Putamen (tissue), 1 donor: ENCODE measurements at places on chromosomes 2 and 18.

DNA sequence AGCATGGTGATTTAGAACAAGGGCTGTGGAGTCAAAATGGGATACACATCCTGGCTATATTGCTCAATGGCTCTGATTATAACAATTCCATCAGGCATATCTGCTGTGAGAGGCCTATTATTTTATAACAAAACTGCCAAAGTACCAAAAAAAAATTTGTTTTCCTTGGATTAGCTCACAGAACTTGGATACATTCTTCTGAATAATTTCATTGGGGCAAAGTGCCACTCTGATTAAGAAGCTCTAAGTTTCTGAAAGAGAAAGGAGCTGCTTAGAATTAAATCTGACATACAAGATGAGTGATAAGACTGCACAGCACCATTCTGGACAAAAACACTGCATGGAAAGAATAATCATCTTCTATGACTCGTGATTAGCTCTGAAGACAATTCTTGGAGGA is 85.7 kb downstream of the SMC6 start:
- DNase-seq: no peak

DNA sequence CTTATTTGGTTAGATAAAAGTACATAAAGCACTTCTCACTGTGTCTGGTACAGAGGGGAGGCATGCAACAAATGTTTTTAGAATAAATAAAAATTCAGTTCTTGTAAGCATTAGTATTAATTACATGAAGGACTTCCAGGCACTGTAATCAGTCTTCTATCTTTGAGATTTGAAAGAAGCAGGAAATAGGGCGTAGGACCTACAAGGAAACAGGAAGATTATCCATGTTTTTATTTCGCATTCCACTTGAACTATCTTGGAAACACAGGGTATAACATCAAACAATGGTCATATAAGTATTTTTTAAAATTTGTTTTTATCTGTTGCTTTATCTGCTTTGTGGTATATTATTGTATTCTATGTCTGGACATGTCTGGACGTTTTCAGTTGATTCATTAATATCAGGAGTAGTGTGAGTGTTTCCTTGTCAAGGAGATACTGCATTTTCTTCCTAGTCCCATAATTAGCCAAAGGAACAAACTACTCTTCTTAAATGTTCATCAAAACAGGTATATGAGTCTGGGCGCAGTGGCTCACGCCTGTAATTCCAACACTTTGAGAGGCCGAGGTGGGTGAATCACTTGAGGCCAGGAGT is 32.5 kb downstream of the BMPR2 start:
- no peak for DNase-seq

GRCh38 chr2:174013315-174013751 is 48.2 kb upstream of the SP3 start:
- DNase-seq: no peak

DNA sequence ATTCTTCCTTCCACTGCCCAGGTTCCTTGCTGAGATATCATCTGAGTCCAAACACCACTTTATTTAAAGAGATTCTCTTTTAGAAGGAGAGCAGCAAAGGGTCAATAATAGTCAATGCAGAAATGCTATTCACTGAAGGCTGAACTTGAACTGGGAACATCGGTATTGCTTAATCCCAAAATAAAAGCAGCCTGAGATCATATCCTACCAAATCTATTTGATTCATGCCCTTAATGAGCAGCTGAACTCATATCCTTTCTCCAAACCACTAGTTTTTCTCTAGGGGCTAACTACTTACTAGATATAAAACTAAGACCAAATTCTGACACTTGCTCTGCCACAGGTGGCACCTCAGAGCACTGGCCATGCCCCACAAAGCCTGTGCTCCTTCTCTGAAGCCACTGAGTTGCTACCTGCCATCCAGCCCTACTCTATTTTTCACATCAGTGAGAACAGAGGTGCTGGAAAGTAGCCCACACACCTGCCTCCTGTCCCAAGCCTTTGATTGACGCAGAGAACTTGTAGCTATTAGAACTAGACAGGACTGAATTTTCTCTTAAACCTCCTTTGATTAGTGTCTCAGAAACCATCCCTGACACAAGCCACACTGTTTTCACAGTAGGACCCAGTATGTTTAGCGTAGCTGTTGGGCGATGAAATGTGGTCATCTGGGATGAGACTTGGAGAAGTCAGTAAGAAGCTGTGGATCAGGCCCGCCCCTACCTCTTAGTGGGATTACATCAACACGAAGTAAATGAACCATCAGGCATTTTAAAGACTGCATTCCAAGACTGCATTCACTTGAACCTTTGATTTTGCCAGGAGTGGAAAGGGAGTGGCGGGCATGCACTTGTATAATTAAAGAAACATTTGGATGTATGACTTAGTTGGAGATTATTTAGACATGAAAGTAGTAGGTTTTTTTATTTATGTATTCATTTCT is 124.3 kb downstream of the RBMS1 start:
- no peak for DNase-seq

DNA sequence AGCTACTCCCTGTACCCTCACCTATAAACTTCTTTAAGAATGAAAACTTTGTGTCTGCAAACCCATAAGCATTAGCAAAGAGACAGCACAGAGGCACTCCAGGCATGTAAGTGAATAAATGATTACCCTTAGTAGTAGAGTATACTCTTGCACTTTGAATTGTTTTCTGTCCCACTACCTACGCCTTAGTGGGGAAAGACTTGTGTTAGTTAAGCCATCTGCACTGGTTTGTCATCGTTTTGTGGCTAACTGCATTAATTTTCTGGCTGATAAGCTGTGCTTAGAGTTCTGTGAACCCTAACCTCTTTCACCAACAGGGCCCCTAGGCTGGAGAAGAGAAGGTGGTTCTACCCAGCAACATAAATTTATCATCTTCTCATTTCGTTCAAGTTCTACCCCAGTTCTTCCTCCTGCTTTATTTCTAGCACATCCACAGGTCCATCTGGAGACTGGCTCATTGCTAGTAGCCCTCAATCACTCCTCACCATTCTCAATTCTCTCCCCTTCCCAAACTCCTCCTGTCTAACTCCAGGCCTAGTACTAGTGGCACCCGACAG is 710 bp downstream of the LMAN2L start:
- DNase-seq: no peak

DNA sequence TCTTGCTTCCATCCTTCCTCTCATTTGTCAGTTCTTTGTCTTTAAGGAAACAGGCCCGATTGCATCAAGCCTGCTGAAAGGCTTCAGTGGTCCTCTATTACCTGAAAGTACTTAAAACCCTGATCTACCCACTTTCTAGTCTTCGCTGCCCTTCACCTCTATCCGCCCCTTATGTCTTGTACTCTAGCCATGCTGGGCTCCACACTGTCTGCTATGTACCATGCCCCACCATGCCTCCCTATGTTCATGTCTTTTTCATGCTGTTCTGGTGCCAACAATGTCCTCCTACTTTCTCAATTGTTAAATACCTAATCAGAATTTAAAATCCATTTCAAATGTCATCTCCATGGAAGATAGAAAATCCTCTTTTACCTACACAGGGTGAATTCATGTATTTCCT is 28.2 kb downstream of the CRYGD start:
- DNase-seq: no peak

- DNase-seq: no peak
Measured at GRCh38 chr2:5039241-5039975, 652.8 kb upstream of the SOX11 start.

GRCh38 chr2:208990716-208991115 is 433.1 kb upstream of the MAP2 start:
- no peak for DNase-seq

- DNase-seq: no peak
Measured at GRCh38 chr2:236628256-236628901, 58.8 kb downstream of the ACKR3 start.

DNA sequence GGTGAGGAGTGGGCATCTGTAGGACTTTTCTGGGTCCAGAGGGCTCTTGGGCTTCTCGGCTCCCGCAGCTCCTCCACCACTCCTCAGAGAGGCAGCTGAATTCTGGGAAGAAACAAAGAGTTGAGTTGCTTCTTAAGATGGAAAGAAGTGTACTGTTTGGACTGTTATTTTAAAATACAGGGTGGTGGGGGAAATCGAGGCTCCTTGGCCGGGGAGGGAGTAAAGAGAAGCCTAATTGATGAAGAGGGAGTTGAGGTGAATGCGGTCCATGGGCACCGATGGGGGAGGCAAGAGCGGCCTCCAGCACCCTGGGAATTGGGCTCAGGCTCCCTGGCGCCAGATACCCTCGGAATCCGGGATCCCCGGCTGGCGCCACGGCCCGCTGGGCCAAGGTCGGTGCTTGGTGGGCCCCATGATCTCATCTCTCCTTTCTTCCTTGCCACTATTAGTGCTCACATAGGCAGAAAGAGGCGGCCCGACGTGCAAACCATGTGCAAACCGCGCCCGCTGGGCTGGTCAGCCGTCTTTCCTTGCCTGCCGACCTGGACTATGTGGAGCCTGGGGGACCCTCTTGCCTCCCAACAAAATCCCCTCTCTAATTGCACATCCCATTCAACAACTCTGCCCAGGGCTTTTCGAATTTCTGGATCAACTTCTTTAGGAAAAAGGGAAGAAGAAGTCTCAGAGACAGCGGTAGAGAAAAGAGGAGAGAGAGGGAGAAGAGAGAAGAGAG is 604 bp upstream of the SIX3 start:
- no peak for DNase-seq

DNA sequence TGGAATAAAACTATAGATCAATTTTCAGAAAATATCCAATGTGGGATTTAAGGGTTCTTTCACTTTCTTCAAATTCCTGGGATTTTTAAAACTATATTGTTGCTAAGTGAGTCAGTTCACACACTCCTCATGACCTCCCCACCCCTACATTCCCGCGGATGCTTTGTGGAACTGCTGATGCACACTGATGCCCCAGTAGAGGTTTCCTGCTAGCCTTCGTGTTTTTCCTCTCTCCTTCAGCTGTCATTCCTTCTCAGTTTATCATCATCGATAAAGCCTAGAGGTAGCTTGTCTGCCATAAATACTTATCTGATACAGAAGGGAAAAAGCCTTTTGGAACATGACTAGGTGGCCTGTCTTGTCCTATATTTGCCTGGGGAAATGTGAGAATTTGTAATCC is 67.4 kb upstream of the GALNT5 start:
- DNase-seq: no peak

- DNase-seq: no peak
Measured at GRCh38 chr2:213679894-213680293, 395.6 kb downstream of the SPAG16 start.

GRCh38 chr2:101873543-101873942 is 118.2 kb upstream of the IL1R2 start:
- DNase-seq: peak; percentile 27

- DNase-seq: no peak
Measured at GRCh38 chr2:232075859-232076258, 114.3 kb downstream of the DIS3L2 start.

GRCh38 chr2:148614014-148614321 is 30.6 kb upstream of the EPC2 start:
- no peak for DNase-seq

- no peak for DNase-seq
Measured at GRCh38 chr2:138689705-138690104, 90.5 kb downstream of the NXPH2 start.

DNA sequence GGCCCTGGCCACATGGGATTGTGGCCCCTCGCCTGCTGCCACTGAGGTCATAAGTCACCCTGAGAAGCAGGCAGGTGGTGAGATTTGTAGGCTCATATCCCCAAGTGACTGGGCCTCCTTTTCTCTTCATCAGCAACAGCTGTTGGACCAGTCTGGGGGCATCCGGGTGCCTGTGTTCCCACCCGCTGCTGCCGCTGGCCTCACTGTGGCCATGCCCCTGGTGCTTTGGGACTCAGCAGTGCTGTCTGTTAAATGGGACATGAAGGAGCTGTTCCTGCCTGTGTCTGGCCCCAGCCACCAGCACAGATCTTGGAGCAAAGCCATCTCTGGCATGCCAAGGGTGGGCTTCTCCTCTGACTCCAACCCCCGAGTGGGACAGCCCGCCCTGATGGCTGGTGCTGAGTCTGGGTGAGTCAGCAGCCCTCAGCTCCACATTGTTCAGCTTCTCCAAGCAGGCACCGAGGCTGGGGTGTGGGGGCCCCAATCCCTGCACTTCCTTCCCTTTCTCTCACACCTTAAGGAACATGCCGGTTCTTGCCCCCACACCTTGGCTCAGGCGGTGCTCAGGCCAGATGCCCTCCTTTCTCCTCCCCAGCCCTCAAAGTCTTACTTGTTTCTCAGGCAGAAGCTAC is 207.9 kb downstream of the GLI2 start:
- DNase-seq: no peak

- DNase-seq: no peak
Measured at GRCh38 chr18:44510390-44510789, 170.3 kb upstream of the SETBP1 start.

DNA sequence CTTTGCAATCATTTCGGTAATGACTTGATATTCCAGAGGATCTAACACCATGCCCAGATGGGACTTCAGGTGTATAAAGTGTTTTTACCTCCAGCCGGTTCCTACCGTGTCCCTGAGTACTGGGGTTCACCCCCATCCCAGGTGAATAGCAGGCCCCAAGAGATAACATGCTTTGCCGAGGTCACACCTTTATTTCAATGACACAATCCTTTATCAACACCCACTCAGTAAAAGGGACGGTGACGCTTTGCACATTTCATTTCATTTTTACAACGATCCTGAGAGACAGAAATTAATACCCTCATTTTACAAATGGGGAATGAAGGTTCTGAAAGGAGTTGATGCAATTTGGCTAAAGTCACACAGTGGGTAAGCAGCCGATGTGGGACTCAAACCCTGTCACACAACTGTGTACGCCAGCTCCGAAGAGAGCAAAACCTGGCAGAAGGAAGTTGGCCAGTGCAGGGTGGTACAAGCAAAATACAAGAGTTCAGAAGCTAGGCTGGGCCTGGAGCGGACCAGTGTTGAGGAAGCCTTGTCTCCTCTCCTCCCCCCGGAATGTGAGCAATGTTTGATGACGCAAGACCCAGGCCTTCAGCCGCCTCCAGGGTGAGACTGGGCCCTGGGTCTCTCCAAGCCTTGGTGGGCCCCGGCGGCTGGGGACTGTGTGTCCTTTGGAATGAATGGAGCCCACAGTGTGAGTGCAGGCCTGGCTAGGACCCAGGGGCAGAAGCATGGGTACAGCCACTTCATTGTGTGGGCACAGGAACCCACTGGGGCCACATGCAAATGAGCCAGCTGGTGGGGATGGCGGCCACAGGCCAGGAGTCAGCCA is 139.6 kb upstream of the MYCN start:
- DNase-seq: peak; percentile 95

GRCh38 chr18:42228581-42228980 is 273.5 kb downstream of the PIK3C3 start:
- DNase-seq: no peak

DNA sequence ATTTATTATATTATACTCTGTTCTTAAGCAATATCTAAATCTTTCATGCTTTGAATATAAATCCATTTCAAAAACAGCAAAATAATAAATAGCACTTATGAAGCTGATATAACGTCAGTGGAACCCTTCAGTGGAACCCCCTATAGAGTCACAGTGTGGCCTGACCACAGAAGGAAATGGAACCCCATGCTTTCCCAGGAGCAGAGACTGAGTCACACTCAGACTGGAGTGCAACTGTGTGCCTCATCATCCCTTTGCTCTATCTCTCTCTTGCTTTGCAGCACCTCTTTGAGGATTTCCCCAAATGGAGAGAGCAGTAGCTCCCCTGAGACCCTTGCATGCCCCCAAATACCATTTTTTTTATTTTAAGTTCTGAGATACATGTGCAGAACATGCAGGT is 13.1 kb downstream of the NXPH2 start:
- DNase-seq: no peak
